Small intestine (tissue), 16 donors: ENCODE measurements at places on chromosomes 6 and 20. TPM values are rescaled to one million over a fixed set of nuclear protein-coding genes. Genes with fewer than 3 reads are reported as not detected.

- H3K4me3 ChIP-seq, result no peak overlapping the region
- peaks cover 4% of the 10 kb centered on the region for H3K4me1 ChIP-seq
- no peak overlapping the region for H3K27ac ChIP-seq
- no peak for DNase-seq
- peaks cover 31% of the 10 kb centered on the region for H3K36me3 ChIP-seq
These were observed 35.7 kb downstream of the DNAAF9 start for GRCh38 chr20:3371754-3372153.

- no peak for DNase-seq
- H3K27me3 ChIP-seq, result no peaks in the 10 kb centered on the region
- H3K4me1 ChIP-seq, result no peaks in the 10 kb centered on the region
- no peaks in the 10 kb centered on the region for H3K36me3 ChIP-seq
- H3K4me3 ChIP-seq, result no peak overlapping the region
- no peak overlapping the region for H3K27ac ChIP-seq
These were observed 419.2 kb downstream of the EPM2A start for GRCh38 chr6:145315982-145316600.

DNA sequence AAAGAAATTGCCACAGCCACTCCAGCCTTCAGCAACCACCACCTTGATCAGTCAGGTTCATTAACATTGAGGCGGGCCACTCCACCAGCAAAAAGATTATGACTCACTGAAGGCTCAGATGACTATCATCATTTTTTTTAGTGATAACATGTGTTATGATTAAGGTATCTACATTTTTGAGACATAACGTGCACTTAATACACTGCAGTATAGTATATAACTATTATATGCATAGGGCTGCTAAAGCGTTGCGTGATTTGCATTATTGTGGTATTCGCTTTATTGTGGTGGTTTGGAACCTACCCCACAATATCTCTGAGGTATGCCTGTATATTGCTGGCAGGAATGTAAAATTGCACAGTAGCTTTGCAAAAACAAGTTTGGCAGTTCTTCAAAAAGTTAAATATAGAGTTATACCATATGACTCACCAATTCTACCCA is 6.8 kb upstream of the RIPK1 start:
- no peak overlapping the region for H3K27ac ChIP-seq
- H3K27me3 ChIP-seq, result no peaks in the 10 kb centered on the region
- peaks cover 3% of the 10 kb centered on the region for H3K36me3 ChIP-seq
- no peak overlapping the region for H3K4me3 ChIP-seq

- no peak for DNase-seq
- no peaks in the 10 kb centered on the region for H3K36me3 ChIP-seq
- H3K4me1 ChIP-seq, result no peaks in the 10 kb centered on the region
- H3K27ac ChIP-seq, result no peak overlapping the region
- H3K27me3 ChIP-seq, result no peaks in the 10 kb centered on the region
- H3K4me3 ChIP-seq, result no peak overlapping the region
These were observed 124.1 kb upstream of the LOC128125822 start for GRCh38 chr6:63448229-63448628.

DNA sequence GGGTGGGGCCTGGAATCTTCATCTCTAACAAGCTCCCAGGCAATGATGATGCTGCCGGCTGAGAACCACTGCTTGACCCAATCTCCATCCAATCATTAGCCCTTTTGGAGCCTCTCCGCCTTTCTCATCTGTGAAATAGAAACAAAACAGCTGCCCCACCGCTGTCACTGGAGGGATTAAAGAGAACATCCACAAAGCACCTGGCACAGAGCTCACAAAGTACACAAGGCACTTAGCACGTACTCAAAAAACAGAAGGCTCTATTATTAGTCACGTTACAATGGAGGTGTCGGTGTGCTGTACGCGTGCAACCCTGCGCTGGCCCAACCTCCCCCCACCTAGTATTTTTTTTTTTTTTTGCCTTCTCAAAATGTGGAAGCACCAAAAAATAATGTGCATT is 213.5 kb upstream of the ARID1B start:
- no peak overlapping the region for H3K27ac ChIP-seq
- no peak for DNase-seq
- no peak overlapping the region for H3K4me3 ChIP-seq
- H3K4me1 ChIP-seq, result no peaks in the 10 kb centered on the region

GRCh38 chr6:105501826-105502344 is 99.0 kb upstream of the PREP start:
- DNase-seq, result no peak
- H3K4me3 ChIP-seq, result no peak overlapping the region
- H3K27me3 ChIP-seq, result no peaks in the 10 kb centered on the region
- H3K27ac ChIP-seq, result no peak overlapping the region

DNA sequence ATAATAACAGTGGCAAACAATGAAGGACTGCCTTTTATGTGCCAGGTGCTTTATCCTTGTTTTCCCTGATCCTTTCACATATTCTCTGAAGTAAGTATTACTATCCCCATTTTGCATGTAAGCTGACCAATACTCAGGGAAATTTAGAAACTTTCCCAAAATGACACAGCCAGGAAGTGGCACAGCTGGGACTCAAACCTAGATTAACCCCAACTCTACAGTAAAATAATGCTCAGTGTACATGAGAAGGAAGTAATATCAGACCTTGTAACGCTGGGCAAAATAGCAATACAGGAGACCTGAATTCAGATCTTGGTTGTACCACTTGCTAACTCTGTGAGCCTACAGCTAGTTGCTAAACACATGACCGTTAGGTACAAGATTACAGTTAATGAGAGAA is 26.8 kb upstream of the NRSN1 start:
- H3K27ac ChIP-seq, result no peak overlapping the region
- H3K4me1 ChIP-seq, result no peaks in the 10 kb centered on the region
- H3K4me3 ChIP-seq, result no peak overlapping the region
- no peaks in the 10 kb centered on the region for H3K27me3 ChIP-seq
- H3K36me3 ChIP-seq, result no peaks in the 10 kb centered on the region
- no peak for DNase-seq

DNA sequence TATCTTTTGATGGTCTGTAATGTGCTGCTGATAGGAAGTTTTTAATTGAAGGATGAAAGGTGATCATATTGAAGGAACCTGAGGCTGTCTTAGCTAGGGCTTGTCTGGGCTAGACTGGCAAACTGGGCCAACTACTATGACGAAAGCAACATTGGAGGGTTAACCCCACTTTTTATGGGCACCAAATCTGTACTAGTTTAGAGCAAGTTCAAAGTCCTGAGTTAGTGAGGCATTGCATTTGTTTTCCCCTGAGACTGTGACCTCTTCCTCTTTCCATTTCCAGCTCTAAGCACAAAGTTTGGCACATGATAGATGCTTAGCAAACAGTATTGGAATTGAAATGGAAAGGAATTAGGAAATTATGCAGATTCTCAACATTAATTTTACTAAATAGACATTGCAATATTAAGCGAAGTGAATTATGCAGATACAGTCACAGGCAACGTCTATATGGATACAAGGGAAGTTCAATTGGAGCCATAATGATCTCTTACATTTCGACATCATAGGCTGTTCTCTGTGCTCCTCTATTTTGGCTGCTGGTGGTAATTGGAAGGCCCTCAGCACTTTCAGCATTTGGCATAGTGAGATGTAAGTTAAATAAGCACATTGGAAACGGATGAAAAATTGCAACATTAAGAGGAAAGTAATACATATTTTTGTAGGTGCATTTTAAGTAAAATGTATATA is 22.2 kb downstream of the CEP57L1 start:
- H3K4me3 ChIP-seq, result no peak overlapping the region
- no peaks in the 10 kb centered on the region for H3K27me3 ChIP-seq
- peak; percentile 81 for DNase-seq
- H3K4me1 ChIP-seq, result no peaks in the 10 kb centered on the region

DNA sequence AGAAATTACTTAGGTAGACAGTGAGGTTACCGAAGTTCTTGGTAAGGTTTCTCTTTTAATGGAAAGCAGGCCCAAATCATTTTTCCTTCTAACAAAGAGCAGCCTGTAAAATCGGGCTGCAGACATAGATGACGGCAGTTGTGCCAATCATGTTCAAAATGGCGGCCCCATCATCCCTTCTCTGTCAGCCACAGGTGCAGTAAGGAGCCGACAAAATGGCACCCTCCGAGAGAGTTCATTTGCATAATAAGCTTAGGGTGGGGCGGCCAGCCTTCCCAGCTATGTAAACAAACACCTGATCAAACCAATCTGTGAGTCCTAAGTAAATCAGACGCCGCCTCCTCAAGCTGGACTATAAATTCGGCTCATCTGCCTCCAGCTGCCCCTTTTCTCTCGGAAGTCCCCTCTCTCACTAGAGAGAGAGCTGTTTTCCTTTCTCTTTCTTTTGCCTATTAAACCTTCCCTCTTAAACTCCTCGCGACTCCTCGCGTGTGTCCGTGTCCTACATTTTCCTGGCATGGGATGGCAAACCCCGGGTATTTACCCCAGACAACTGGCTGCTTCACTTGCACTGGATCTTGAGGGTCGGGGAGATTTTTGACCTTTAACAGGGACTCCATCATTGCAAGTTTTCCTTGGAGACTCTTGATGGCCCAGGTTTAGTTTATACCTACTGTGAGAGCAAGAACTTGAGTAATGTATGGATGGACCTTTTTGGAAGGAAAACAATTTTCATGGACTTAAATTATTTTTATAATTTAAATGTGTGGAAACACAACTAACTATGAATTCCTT is 8.9 kb upstream of the DDR1 start:
- H3K36me3 ChIP-seq, result no peaks in the 10 kb centered on the region
- H3K4me1 ChIP-seq, result peaks cover 4% of the 10 kb centered on the region
- H3K27ac ChIP-seq, result no peak overlapping the region
- no peak for DNase-seq

- no peak overlapping the region for H3K27ac ChIP-seq
- H3K36me3 ChIP-seq, result no peaks in the 10 kb centered on the region
- DNase-seq, result peak; percentile 43
- no peaks in the 10 kb centered on the region for H3K4me1 ChIP-seq
- no peak overlapping the region for H3K4me3 ChIP-seq
These were observed 49.0 kb downstream of the MDGA1 start for GRCh38 chr6:37648465-37649330.

Gene HSPA1L
- polyA plus RNA-seq, result 1.3 TPM

Gene TXLNB
- not detected for polyA plus RNA-seq

- H3K36me3 ChIP-seq, result no peaks in the 10 kb centered on the region
- no peak overlapping the region for H3K27ac ChIP-seq
- no peaks in the 10 kb centered on the region for H3K27me3 ChIP-seq
- no peak overlapping the region for H3K4me3 ChIP-seq
- no peaks in the 10 kb centered on the region for H3K4me1 ChIP-seq
These were observed 88.9 kb upstream of the ELOVL5 start for GRCh38 chr6:53437557-53438202.

- H3K36me3 ChIP-seq, result peaks cover 27% of the 10 kb centered on the region
- no peak overlapping the region for H3K4me3 ChIP-seq
- H3K27ac ChIP-seq, result no peak overlapping the region
- H3K4me1 ChIP-seq, result peaks cover 4% of the 10 kb centered on the region
- DNase-seq, result peak; percentile 80
These were observed 17.0 kb downstream of the GSS start for GRCh38 chr20:34938466-34939163.

Gene VNN1
- 62.7 TPM for polyA plus RNA-seq

- no peaks in the 10 kb centered on the region for H3K36me3 ChIP-seq
- no peak overlapping the region for H3K4me3 ChIP-seq
- no peak for DNase-seq
These were observed 24.9 kb upstream of the EDN1 start for GRCh38 chr6:12265296-12265695.

DNA sequence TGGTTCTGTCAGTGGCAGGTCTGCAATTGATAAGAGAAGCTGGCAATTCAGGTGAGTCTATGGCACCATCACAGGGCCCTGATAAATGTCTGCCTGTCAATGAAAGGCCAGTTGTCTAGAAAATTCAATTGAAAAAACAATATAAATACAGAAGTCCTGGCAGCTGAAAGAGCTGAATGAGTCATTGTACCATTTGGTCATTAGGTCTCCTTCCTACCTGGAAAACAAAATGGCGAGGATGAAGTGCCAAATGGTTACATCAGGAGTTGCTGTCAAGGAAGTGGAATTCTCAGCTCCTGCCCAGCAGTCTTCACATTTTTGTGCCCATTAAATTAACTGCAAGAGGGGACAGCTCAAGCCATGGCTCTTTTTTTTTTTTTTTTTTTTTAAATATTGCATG is 37.7 kb downstream of the PEX7 start:
- H3K27me3 ChIP-seq, result no peaks in the 10 kb centered on the region
- no peak for DNase-seq
- H3K4me1 ChIP-seq, result no peaks in the 10 kb centered on the region

DNA sequence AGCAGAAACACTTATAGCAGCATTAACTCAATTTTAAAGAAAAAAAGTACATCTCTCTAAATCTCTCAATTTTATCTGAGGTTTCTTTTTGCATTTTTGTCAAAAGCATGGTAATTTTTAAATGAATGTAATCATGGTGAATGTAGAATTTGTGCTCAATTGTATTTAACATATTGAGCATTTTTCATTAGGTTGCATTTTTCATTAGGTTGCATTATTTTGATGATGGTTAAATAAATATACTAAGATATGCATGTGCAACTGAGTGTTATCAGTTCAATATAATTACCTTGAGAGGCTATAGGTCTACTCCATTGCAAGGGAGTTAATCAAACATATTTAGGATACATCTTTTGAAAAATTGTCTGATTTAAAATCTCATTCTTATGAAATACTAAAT is 355.1 kb upstream of the SPTLC3 start:
- no peaks in the 10 kb centered on the region for H3K4me1 ChIP-seq
- H3K4me3 ChIP-seq, result no peak overlapping the region
- no peak overlapping the region for H3K27ac ChIP-seq
- no peak for DNase-seq

DNA sequence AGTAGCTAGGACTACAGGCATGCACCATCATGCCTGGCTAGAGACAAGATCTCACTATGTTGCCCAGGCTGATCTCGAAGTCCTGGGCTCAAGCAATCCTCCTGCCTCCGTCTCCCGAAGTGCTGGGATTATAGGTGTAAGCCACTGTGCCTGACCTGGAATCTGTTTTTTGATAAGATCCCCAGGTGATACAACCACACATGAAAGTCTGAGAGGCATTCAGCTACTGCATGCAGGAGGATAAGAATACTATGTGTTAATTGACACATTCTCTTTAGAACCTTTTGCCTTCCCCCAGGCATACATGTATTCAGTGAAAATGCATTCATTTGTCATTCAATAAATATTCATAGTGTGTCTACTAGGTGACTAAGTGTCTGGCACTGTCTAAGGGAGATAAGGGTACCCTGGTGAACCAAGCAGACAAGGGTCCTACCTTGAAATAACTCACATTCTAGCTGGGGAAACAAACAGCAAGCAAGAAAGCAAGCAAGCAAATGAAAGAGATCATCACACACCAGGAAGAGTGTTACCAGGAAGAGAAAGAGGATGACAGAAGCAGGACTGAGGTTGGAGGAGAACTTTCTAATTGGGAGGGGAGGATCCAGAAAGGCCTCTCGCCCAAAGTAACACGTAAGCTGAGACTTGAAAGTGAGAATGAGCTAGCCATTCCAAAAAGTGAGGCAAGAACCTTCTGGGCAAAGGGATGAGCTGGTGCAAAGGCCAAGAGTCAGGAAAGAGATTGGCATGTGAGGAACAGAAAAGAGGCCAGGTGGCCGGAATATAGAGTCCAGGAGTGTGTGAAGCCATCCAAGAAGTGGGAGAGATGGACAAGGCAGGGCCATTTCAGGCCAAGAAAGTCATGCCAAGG is 6.5 kb downstream of the GFOD1 start:
- H3K4me3 ChIP-seq, result no peak overlapping the region
- H3K27me3 ChIP-seq, result peaks cover 34% of the 10 kb centered on the region

- no peaks in the 10 kb centered on the region for H3K27me3 ChIP-seq
- H3K27ac ChIP-seq, result no peak overlapping the region
- H3K4me1 ChIP-seq, result no peaks in the 10 kb centered on the region
These were observed 586.8 kb upstream of the JAG1 start for GRCh38 chr20:11260611-11261010.

GRCh38 chr20:45833883-45834796 is 541 bp downstream of the SNX21 start:
- H3K4me1 ChIP-seq, result no peaks in the 10 kb centered on the region
- H3K27ac ChIP-seq, result peak overlapping the region; percentile 72
- DNase-seq, result peak; percentile 51
